T follicular helper cell (primary cell): ENCODE measurements at places on chromosomes 1 and 21.

GRCh38 chr1:10776190-10776905 is 20.1 kb downstream of the CASZ1 start:
- DNase-seq, result no peak

DNA sequence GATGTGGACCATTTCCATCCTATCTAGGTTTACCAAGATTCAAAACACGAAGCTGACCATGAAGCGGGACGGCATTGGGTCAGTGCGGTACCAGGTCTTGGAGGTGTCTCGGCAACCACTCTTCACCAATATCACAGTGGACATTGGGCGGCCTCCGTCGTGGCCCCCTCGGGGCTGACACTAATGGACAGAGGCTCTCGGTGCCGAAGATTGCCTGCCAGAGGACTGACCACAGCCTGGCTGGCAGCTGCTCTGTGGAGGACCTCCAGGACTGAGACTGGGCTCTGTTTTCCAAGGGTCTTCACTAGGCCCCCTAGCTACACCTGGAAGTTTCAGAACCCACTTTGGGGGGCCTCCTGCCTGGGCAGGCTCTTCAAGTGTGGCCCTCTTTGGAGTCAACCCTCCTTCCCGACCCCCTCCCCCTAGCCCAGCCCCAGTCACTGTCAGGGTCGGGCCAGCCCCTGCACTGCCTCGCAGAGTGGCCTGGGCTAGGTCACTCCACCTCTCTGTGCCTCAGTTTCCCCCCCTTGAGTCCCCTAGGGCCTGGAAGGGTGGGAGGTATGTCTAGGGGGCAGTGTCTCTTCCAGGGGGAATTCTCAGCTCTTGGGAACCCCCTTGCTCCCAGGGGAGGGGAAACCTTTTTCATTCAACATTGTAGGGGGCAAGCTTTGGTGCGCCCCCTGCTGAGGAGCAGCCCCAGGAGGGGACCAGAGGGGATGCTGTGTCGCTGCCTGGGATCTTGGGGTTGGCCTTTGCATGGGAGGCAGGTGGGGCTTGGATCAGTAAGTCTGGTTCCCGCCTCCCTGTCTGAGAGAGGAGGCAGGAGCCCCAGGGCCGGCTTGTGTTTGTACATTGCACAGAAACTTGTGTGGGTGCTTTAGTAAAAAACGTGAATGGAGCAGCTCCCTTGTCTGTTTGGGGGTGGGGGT is 864 bp upstream of the CCDC24 start:
- no peak for DNase-seq

DNA sequence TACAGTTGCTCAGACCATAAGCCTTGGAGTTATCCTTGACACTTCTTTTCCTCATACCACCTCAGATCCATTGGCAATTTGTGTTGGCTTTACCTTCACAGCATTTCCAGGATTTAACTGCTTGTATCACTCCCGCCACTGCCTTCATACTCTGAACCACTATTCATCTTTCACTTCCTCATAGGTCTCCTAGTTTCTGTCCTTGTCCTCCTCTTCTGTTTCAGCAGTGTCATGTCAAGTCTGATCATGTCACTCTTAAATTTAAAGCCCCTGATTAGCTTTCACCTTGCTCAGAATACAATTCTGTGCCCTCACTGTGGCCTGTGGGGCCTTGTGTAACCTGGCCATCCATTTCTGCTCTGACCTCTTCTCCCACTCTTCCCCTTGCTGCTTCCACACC is 34.7 kb upstream of the C1orf115 start:
- no peak for DNase-seq

DNA sequence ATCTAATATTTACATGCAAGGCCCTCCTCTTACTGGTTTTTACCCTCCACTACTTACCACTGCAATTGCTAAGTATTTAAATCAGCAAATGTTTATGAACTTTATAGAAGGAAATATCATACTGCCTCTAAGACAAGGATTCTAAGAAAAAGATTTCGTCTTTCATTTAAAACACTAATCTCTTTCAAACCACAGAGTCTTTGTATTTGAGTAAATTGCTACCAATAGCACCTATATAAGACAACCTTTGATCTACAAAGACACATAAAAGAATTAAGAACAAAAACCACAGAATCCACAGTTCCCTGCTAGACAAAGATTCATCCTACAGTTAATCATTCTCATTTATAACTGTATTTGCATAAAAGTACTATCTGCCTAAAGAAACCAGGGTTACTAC is 37.6 kb downstream of the RNF115 start:
- no peak for DNase-seq

DNA sequence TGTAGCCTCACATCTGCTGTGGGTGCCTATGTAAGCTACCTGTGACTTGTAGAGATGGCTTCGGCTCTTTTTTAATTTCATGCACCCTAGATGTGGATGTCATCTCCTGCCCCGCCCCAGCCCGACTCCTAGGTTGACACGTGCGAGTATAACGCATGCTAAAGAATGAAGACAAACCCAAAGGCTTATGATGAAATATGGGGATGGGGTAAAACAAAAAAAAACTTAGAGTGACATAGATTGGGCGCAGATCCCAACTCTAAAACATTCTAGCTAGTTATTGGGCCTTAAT is 613 bp upstream of the ERO1B start:
- DNase-seq, result peak; percentile 34

DNA sequence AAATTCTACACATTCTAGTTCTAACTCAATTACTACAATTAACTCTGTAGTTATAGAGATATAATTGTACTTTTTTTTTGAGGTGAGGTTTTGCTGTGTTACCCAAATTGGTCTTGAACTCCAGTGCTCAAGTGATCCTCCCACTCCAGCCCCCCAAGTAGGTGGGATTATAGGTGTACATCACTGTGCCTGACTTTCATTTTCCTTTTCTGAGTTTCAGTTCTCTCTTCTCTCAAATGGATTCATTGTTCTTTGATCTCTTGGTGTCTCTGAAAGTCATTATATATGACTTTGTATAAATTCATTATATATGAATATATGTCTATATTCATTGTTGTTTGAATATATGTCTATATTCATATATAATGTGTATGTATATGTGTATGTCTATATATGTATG is 74.0 kb upstream of the GALNT2 start:
- no peak for DNase-seq

GRCh38 chr1:109801791-109802135 is 38.0 kb upstream of the EPS8L3 start:
- DNase-seq, result no peak

GRCh38 chr21:44866780-44867179 is 6.7 kb downstream of the PTTG1IP start:
- DNase-seq, result no peak

GRCh38 chr21:45970674-45971615 is 10.6 kb upstream of the COL6A1 start:
- DNase-seq, result no peak

DNA sequence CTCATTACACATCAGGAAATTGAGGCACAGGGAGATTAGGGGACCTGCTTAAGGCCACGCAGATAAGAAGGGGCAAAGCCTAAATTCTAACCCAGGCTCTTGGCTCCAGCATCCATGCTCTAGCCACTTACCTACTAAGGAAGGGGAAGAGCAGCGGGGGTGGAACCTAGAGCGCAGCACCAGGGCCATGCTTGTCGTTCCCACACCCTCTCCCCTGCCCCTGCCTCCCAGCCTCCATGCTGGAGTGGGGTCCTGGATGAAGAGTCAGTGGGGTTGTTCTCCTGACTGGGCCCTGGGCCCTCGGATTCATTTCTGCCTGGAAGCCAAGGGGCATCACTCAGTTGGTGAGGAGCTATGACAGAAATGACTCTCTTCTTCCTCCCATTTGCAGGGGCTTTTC is 133.3 kb downstream of the FOXD2 start:
- DNase-seq, result no peak

- DNase-seq, result no peak
Observed at GRCh38 chr1:109906839-109907180, 3.8 kb upstream of the CSF1 start.

GRCh38 chr1:89962024-89962741 is 32.7 kb upstream of the ZNF326 start:
- DNase-seq, result no peak

DNA sequence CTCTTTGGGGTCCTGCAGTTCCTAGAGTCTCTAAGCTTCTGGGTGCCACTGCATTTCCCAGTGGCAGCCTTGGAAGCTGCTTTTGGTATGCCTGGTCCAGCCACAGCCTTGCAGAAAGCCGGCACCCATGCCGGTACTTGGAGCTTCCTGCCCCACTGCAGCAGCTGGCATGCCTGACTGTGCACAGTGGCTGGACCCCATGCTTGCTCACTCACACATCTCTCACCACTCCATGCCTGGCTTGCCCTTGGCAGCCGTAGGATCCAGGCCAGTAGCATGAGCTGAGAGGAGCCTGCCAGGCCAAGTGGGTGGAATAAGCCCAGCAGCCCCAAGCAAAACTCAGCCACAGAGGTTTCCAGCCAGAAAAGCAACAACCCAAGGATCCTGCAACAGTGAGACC is 20.3 kb upstream of the FNBP1L start:
- no peak for DNase-seq

DNA sequence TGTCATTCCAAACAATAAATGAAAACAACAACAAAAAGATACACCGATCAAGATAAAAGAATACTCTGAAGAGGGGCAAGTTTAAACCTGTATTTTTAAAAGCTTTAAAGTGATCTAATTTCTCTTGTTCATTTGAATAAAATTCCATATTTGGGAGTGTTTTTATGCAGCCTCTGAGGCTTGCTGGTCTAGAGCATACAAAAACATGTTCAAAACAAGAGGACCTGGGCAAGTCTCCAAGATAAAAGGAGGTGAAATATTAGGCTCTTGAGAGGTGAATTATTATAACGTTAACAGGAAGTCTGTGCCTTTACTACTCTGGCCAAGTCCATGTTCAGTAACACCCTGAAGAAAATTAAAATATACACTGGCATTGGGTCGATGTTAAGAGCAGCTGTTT is 20.1 kb downstream of the URB1 start:
- no peak for DNase-seq

GRCh38 chr21:31075848-31076247 is 37.6 kb upstream of the KRTAP19-8 start:
- DNase-seq, result no peak
